ENCODE measurements at places on chromosomes 7 and 10. TPM values are rescaled to one million over a fixed set of nuclear protein-coding genes. Genes with fewer than 3 reads are reported as not detected.

DNA sequence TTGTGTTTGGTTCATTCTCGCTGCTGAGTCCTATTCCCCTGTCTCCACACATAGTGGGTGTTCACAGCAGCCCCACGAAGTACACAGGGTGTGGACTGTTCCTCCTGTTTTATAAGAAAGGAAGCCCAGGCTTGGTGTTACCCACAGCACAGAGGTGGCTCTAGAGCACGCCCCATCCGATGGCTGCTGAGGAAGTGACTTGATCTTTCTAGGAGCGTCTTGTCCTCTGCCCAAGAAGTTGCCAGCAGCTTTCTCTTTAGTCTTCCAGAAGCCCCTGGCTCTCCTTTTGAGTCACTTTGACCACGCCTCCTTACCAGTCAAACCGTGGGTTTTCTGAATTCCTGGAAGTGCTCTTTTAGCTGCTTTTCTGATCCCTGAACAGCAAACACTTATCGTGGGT lies 94.0 kb downstream of the GRK5 start:
- DNase-seq, result peak; percentile 66

The CFTR gene
- not detected for polyA plus RNA-seq

GRCh38 chr10:126124668-126125349 lies 228.4 kb downstream of the FANK1 start:
- DNase-seq, result no peak

- DNase-seq, result no peak
These were observed 40.4 kb downstream of the RASGEF1A start for GRCh38 chr10:43226441-43226840.

DNA sequence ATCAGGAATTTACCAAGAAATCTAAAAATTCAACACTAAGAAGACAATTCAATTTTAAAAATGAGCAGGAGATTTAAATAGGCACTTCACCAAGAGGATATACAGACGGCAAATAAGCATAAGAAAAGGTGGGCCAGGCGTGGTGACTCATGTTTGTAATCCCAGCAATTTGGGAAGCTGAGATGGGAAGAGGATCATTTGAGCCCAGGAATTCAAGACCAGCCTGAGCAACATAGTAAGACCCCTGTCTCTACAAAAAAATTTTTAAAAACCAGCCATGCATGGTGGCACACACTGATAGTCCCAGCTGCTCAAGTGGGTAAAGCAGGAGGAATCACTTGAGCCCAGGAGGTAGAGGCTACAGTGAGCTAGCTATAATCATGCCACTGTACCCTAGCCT lies 3.5 kb upstream of the AKR1D1 start:
- no peak for DNase-seq

GRCh38 chr10:17214971-17215781 lies 12.9 kb upstream of the VIM start:
- DNase-seq, result no peak

The MOGAT3 gene
- not detected for polyA plus RNA-seq

DNA sequence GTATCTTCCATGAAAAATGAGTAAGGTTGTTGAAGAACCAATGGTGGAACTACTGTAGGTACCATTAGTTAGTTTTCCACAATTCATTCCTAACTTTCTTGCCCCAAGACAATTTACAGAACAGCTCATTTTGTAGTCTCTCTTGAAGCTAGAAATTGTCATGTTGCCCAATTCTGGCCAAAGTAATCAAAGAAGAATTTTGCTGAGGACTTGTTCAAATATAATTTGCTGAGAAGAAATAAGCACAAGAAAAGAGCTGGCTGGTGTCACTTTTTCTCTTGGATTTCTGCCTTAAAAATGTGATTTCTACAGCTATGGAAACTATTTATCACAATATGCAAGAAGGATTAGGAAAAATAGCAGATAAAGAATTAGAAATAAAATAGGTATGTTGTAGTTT lies 199.2 kb upstream of the SEMA3A start:
- no peak for DNase-seq

DNA sequence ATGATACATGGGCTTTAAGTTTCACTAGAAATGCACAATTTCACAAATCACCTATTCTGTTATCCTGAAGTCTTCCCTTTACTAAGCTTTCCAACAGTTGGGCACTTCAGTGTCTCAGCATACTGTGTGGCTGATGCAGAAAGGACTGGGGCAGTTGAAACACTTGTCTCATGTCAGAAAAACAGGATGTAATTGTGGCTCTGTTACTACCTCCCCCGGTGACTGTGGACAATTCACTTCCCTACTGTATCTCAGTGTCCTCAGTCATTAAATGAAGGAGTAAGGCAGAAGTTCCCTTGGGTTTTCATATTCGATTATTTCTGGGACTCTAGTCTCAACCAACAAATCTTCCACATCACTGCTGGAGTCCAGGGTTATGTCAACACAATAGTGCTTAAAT lies 17.9 kb downstream of the ANKRD22 start:
- no peak for DNase-seq

- no peak for DNase-seq
These were observed 42.1 kb upstream of the NOBOX start for GRCh38 chr7:144445590-144445989.

The UPK3B gene
- not detected for polyA plus RNA-seq

- no peak for DNase-seq
These were observed 3.4 kb upstream of the LFNG start for GRCh38 chr7:2516194-2516555.

- no peak for DNase-seq
These were observed 101.7 kb upstream of the YAE1 start for GRCh38 chr7:39464350-39465054.

DNA sequence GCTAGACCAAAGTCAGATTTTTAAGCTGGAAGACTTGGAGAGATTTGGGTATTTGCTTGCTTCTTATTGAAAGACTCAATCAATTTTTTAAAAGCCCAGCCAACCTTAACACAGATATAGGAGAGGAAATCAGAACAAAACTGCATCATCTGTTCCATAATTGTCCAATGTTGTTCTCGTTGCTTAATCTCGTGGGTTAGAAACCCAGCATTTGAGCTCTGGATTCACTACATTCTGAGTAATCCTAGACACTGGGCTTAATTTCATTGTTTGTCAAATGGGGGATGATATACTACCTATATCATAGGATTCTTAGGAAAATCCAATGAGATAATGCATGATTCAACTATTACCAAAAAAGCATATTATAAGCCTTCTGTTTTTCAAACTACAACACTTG lies 48.9 kb downstream of the CALD1 start:
- DNase-seq, result no peak

The C10orf53 gene
- not detected for polyA plus RNA-seq

- DNase-seq, result no peak
These were observed 428 bp downstream of the ADARB2 start for GRCh38 chr10:1736972-1737221.

GRCh38 chr10:34864149-34865067 lies 49.3 kb upstream of the PARD3 start:
- DNase-seq, result no peak

- DNase-seq, result no peak
These were observed 951 bp downstream of the ELOVL3 start for GRCh38 chr10:102227050-102227449.

DNA sequence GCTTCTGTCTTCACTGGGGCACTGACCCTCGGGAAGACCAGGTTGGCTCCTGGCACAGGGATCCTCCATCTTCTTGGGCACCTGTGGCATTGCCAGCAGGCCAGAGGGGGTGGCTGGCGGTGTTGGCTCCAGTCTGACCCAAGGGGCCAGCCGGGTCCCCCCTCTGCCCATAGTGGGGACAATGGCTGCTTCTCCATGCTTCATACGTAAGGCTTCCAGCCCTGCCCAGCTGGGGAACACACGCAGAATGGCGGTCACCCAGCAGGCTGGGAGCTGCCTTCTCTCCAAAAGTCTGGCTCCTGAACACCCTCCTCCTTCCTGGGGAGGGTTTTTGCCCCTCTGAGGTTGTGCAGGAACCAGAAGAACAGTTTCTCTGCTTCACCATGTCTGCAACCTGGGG lies 106.8 kb downstream of the NEURL1 start:
- no peak for DNase-seq

DNA sequence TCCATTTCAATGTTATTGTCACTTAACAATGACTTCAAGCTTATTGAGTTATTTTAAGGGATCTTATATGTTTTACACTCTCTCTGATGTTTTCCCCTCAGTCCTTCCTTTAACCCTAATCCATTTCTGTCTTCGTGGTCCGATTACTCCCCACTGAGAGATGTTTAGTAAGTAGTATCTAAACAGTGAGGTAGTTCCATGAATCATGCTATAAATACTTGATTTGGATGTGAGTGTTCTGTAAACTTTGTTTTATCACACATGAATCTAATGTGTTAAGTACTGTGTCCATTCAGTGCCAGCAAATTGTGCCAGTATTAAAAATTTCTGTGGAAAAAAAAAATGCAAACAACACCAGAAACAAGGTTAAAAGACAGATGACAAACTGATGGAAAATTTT lies 18.6 kb downstream of the RPP30 start:
- no peak for DNase-seq

DNA sequence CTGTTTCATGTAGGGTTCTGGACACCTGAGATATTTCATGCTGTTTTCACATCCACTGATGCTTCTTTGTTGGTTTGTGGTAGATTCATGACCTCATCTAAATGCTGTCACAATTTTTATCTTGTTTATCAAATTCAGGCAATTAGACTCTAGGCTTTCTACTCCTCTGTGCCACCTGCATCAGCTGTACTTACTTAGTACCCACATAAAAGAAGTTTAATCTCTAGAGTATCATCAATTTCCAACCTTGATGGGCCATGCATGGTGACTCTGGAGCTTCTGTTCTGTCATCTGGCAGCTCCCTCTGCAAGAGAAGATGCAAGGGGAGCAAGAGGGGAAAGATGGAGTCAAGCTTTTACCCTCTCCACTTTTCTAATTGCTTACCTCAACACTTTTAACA lies 195.9 kb upstream of the VWC2 start:
- DNase-seq, result no peak

DNA sequence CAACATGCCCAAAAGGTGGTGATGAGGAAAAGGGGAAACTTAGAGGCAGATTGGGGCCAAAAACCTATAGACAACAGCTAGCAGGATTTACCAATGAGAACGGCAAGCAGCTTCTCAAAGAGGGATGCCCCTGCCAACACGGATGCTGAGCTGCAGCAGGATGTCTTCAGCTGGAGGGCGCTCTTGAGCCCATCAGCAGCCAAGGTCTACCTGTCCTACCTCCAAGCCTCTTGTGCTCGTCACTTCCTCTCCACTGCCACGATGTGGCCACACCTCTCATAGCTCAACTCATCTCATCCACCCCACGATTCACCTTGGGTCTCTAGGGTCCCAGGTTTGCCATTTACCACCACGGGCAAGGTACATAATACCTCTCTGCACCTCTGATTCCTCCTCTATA lies 36.5 kb downstream of the DLG5 start:
- no peak for DNase-seq

DNA sequence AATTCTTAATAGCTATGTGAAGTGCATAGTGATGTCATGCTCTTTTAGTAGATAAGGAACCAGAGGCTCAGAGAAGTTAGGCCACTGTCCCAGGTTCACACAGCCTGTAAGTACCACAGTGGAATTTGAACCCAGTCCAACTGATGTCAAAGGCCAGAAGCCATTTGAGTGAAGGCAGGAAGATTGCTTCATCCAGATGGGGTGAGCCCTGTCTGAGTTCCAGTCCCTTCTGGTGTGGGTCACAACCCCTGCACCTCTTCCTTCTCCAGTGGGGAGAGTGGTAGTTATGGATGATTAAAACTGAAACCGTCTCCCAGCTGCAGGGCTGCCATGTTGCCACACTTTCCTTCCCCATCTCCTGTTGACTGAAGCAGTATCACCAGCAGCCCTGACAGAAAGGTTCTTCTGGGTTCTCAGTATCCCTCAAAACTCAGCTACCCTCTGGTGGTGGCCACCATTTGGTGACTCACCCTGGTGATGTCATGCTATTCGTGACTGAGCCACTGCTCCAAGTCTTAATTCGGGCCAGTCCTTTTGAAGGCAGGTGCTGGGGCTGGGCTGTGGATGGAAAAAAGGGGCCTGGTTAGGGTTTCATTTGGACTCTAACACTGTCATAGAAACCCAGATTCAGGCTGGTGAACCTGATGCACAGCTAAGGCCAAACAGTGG lies 1.5 kb upstream of the C10orf95 start:
- no peak for DNase-seq

GRCh38 chr7:87287738-87288341 lies 57.6 kb upstream of the CROT start:
- no peak for DNase-seq

DNA sequence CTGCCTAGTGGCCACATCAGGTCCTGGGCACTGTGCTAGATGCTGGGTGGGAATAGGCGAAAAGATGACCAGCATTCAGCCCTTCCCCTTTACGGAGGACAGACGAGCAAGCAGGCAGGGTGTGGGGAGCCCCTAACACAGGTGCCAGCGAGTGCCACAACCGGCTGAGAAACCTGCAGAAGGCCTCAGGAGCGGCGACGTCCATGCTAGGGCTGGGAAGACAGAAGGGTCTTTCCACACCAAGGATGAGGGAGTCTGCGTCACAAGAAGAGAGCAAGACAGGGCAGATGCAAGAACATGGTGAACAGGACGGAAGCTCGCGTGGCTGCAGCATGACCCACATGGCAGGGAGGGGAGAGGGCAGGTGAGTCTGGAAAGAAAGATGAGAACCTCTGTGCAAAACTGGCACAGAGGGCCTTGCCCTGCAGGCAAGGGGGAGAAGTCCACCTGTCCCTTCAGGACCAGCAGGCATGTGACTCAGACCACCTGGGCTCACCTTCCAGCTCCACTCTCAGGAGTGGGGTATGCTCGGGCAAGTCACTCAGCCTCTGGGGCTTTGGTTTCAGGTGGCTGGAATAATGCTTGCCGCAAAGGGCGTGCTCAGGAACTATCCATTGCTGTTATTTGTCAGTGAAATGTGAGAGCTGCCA lies 36.6 kb downstream of the KCNH2 start:
- DNase-seq, result no peak

GRCh38 chr7:65980478-65981250 lies 1.3 kb downstream of the GUSB start:
- peak; percentile 54 for DNase-seq

The SMO gene
- polyA plus RNA-seq, result not detected

All from CD4-positive, alpha-beta memory T cell (primary cell).